Germinal center (tissue), 1 donor: ENCODE measurements at places on chromosomes 5 and 9.
A peak's percentile ranks its signal among the peaks of the same experiment; 100 is the strongest.

DNA sequence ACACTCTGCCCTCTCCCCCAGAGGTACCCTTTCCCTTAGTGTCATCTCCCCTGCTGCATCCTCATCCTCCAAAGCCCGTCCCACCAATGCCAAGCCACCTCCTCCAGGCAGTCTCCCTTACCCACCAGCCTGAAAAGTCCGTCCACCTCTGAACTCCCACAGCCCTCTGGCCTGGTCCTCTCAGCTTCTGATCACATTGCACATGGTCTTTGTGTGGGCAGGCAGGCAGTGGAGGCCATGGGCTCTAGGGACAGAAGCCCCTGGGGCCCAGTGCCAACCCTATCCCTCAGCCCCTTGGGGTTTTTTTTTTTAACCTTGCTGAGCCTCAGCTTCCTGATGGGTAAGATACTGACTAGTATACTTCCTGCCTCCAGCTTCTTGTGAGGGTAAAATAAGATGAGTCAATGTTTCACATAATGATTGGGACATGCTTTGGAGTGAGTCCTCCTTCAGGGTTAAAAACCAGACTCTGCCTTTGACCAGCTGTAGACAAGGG lies 19.4 kb downstream of the CSF1R start:
- no peak for DNase-seq

- DNase-seq = peak; percentile 56
Measured at GRCh38 chr5:14581891-14582796, 552 bp downstream of the OTULINL start.

DNA sequence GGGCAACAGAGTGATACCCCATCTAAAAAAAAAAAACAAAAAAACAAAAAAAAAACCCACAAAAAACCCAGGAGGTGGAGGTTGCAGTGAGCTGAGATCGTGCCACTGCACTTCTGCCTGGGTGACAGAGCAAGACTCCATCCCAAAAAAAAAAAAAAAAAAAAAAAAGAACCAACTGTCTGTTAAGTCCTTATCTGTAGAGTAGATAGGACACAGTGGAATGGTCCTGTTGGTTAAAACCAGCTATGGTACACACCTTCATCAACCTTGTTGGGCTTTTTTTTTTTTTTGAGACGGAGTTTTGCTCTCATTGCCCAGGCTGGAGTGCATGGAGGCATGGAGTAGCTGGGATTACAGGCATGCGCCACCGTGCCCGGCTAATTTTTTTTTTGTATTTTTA lies 12.2 kb downstream of the SLC25A25 start:
- no peak for DNase-seq

DNA sequence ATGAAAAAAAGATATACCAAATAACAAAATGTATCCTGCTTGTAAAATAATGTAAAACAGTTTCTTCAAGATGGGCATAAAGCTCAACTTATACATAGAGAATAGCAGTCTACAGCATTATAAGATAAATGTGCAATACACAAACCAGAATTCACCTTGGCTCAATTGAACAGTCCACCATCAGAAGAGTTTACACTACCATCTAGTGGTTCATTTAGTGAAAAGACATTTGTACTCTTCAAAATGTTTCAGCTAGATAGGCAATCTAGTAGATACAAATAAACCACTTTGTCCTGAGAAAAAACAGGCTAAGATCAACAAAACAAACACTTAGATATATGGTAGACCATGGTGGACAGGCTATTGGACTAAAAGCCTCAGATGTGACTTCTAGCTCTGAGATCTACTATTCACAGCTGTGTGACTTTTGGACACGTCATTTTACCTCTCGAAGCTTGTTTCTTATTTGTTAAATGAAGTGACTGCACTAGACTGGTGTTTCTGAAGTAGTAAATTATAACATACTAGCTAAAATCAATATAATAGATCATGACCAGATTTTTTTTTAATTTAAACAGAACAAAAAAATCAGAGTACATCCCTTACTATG lies 22.1 kb upstream of the TPD52L3 start:
- DNase-seq = peak; percentile 20

DNA sequence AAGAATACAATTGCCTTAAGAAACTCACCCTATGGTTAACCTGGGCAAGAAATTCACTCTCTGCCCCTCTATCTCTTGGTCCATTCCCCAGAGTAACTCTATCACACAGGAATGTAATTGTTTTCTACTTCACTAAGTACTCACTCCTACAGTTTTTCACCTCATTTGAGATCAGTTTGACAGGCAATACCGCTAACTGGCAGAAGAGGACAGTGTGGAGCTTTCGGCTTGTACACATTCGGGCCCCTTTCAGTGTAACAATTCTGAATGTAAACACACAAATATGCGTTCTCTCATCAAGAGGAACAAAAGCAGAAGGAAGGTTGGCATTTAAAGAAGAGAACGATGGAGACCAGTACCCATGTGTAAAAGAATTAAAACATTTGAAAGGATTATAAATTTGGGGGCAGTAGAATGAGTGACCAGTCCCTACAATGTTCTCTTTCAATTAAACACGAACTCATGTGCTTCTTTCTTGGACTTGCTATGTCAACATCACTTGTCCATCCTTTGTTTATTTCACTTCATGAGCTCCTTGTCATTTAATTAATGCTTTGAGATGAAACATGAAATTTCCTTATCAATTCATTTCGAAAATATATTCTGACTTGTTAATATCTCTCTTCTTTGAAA lies 188.5 kb upstream of the GRAMD2B start:
- no peak for DNase-seq

DNA sequence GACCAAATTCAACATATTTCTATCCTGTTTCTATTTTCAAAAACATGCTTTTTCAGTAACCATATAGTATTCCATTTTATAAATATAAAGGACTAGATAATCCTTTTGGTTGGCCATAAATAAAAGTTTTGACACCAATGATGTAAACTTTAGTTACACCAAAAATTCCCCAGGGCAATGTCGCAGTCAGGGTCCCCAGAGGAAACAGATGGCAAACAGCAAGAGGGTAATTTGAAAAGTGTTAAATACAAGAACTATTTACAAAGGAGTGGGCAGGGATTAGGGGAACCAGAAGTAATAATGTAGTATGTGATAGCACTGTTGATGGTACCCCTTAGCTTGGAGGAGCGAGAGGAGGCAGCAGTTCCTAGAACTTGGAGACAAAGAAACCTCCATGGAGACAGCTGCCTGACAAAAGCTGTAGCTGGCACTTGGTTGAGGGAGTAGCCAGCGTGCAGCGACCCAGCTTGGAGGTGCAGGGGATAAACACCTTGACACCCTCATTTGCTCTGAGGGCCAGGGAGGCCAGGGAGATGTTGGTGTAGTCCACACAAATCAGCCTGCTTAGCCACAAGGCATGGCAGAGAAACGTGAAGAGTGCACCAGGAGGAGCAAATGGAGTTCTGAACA lies 18.3 kb upstream of the MSANTD3 start:
- peak; percentile 30 for DNase-seq

DNA sequence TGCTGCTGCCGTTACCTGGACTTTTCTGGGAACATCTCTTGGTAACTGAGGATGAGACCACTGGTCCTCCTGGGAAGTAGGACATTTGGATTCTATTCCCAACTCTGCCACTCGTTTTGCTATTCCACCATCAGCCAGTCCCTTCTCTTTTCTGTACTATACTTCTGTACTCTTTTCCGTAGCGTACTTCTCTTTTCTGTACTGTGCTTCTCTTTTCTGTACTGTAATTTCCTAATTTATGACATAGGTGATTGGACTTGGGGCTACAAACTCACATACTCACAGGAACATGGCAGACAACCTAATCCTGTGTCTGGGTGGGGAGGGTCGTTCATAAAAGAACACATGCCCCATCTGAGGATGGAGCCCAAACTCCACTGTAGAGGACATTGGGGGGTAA lies 335.3 kb upstream of the PANK3 start:
- DNase-seq = no peak
